ENCODE measurements at places on chromosomes 6 and 20.

- no peak for DNase-seq
Observed at GRCh38 chr20:24530131-24530680, 60.8 kb downstream of the SYNDIG1 start.

- DNase-seq, result no peak
Observed at GRCh38 chr6:162234631-162235030, 492.9 kb downstream of the PRKN start.

- DNase-seq, result no peak
Observed at GRCh38 chr20:1377341-1377871, 15.4 kb downstream of the FKBP1A start.

DNA sequence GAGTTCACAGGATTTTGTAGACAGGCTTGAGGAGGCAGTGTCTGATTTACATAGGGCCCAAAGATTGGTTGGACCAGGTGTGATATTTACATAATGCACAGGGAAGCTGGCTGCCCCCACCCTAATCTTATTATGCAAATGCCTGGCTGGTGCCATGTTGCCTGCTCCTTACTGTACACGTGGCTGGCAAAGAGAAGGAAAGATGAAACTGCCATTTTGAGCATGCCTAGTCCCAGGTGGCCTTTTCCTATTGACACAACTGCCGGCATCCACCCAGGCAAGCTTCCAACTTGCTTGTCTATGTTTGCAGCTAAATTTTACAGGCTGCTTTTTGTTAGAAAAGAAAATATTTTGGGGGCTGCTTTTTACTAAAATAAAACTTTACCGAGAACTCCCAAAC is 174.6 kb downstream of the LMBRD1 start:
- no peak for DNase-seq

DNA sequence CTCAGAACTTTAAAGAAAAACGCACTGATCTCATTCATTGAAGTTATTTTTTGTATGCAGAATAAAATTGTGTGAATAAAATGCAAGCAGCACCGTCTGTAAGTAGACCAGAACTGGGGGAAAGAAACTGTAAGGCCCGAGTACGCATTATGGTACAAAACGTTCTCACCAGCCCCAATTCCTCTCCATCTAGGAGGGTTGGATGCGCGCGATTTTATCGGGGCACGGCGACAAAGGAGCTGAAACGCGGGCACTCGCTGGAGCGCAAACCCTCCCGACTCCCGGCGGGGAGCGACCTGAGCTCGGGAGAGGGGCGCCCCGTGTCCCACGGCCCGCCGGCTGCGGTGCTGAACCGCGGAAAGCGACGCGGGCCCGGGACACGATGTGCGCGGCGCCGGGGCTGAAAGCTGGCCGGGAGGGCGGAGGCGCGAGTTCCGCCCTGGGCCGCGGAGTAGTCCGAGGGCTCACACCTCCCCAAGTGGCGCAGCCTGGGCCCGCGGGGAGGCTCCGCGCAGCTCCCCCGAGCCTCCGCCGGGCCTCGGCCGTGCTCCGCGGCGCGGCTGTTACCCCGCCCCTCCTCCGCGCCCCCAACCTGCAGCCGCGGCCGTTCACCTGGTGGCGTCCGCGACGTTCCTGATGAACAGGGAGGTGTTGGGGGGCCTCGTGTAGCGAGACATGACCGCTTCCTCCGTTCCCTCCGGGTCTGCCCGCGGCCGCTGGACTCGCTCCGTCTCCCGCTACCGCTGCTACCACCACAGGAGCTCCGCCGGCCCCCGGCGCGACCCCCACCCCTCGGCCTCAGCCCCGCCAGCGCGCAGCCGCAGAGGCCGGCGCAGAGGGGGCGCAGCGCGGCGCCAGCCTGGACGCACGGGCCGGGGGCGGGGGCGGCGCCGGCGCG is at the start of gene SRSF12:
SRSF12 (minus strand) TSS at position 861 of the 898 bp plus-strand sequence; CDS start at position 677, 184 bp downstream.
- peak; percentile 32 for DNase-seq

DNA sequence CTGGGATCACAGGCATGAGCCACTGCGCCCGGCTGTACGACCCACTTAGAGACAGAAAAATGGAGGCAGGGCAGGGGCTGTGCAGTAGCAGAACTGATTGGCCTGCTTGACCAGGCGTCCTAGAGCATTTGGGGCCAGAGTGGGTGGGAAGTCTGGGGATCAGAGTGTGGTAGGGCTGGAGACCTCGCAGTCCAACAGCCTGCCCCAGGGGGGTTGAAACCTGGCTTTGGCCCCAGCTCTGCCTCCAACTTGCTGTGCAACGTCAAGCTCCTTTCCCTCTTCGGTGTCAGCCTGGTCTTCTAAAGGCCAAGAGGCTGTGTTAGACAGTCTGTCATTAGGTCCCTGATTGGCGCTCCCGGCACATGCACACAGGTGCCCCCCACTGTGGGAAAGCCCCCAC is 15.3 kb upstream of the SPDEF start:
- no peak for DNase-seq

DNA sequence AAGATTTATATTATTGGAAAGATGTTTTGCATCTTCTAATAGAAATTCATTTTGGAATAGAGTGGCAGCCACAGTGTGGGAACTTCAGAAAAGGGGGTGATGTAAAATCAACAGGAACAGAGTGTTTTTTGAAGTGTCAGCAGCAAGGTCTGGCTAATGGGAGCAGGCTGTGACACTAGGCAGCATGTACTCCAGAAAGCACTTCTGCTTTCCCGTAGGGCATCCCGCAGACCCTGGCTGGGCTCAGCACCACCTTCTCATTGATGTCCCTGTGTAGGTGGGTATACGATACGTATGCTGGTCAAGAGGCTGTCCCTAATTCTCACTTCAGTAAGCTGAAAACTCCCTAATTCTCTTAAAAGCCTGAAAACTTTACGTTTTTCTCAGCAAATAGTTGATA is 74.7 kb downstream of the EYA4 start:
- DNase-seq, result no peak

GRCh38 chr6:154506991-154507898 is 3.2 kb downstream of the CNKSR3 start:
- DNase-seq, result no peak

GRCh38 chr6:12250383-12250770 is 39.8 kb upstream of the EDN1 start:
- no peak for DNase-seq

- no peak for DNase-seq
Observed at GRCh38 chr6:77450924-77451323, 12.4 kb downstream of the HTR1B start.

DNA sequence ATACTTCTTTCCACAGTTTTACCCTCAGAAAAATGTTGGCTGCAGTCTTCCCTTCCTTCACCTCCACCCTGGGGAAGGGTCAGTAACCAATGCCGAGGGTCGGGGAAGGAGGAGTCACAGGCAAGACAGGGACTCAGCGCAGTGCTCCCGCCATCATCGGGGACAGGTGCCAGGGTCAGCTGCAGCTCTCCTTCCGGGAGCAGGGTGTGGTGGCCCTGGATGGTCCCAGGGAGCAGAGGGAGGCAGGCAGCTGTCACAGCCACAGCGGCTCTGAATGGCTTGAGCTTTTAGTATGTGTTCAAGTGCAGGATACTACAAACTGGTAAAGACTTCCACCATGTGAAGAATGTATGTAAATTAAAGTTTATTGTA is 26.0 kb upstream of the PI16 start:
- no peak for DNase-seq

GRCh38 chr6:97275804-97276203 is 7.2 kb downstream of the MMS22L start:
- no peak for DNase-seq

DNA sequence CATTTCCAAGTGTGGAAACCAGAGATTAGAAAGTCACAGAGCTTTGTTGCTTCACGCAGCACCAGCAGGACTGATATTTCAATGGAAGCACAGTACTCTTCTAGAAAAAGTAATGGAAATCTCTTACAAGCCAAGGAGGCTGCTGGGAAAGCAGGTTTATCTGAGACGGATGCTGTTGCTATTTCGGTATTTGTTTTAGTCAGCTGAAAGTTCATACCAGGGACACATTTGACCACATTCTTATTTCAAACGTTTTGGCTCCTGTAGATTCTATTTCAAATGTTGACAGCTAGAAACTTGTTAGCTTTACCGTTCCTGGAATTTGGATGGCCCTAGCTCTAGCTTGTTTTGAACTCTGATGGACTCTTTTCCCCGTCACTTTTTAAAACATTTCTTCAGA is 3.7 kb upstream of the TMEM242 start:
- no peak for DNase-seq

DNA sequence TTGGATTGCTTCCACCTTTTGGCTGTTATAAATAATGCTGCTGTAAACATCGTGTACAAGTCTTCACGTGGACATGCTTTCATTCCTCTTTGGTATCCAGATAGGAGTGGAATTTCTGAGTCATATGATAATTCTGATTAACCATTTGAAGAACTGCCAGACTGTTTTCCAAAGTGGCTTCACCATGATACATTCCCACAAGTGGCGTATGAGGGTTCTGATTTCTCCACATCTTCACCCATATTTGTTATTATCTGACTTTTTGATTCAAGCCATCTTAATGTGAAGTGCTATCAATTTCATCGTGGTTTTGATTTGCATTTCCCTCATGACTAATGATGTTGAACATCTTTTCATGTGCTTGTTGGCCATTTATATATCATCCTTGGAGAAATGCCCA is 2.9 kb upstream of the SNRPB start:
- no peak for DNase-seq

GRCh38 chr6:35082046-35082732 is 59.0 kb downstream of the TCP11 start:
- no peak for DNase-seq

- DNase-seq, result no peak
Observed at GRCh38 chr6:137236581-137237355, 17.6 kb upstream of the IFNGR1 start.

- DNase-seq, result no peak
Observed at GRCh38 chr20:16410626-16411025, 162.6 kb downstream of the KIF16B start.

DNA sequence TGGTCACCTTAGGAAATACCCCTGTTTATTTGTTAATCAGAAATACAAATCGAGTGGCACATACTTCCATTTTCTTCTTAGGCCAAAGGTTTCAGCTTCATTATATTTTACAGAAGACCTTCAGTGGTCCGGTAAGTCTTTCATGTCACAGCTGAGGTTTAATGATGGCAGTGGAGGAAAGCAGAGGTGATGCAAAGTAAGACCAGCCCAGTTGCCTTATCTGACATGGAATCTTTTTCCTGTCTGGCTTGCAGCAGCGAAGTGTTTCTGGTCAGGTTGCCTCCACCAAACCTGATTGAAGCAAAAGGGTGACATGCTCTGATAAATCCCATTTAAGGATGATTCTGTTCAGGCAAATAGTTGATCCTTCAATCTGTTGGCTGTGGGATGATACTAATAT is 100.0 kb downstream of the PRDM1 start:
- DNase-seq, result peak; percentile 32

DNA sequence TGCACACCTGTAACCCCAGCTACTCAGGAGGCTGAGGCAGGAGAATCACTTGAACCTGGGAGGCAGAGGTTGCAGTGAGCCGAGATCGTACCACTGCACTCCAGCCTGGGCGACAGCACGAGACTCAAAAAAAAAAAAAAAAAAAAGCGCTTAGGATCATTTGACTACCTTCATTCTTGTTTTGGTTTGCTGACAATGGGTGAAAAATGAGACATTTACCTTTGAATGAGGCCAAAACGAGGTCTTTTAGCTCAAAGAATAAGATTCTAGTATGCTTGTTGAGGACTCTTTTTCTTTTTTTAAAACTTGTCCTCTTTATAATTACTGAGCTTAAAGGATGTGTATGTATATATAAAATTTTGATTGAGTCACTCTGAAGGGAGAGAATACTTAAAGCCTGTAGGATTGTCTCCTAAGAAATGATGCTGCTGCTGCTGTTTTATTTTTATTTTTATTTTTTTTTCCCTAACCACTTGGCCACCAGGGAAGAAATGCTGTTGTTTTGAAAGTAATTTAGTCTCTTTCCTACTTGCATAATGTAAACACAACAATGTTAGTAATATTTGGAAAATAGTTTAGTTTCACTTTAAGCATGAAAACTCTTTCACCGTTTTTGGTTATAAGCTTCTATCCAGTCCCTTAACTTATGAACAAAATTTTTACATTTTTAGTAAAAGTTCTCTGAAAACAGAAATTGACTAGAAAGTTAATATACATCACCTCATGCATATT is 7.9 kb downstream of the UBR2 start:
- no peak for DNase-seq

GRCh38 chr20:58544286-58544685 is 29.1 kb upstream of the APCDD1L start:
- no peak for DNase-seq

DNA sequence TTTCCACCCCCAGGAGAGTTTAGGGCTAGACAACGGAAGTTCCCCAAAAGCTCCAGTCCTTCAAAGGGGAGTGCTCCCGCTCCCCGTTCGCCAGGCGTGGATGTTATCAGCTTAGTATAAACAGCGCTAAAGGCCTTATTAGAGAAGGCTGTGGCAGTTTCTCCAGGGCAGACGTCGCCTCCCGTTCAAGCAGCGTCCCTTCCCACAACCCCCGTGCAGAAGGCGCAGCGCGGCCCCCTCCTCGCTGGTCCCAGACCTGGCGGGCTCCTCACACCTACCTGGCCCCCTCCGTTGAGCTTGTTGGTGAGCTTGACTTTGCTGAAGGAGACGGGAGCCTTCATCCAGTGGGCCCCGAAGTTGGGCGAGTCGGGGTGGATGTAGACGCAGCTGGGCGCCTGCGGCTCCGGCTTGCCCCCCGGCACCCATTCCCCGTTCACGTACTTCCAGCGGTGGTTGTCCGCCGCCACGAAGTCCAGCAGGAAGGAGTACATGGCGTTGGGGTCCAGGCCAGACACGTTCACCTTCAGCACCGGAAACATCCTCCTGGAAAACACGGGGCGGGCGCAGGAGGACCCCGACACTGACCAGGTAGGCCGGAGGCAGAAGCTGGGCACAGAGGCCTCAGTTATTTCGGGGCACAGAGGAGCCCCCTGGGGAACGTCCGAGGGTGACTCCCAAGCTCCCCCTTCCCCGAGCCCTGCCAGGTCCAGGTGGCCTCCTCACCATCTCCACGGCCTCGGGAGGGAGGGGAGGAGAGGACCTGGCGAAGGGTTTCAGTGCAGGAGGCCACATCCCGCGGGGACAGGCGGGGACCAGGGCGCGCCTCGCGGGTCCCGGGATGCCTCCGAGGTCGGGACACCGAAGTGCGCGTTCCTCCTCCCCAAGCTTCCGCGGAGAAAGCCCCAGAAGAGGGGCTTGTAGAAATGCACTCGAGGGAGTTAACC is 1.1 kb downstream of the TBXT start:
- no peak for DNase-seq

- peak; percentile 43 for DNase-seq
Observed at GRCh38 chr6:89122625-89123024, 4.8 kb upstream of the SRSF12 start.

GRCh38 chr20:10670501-10671220 is 3.1 kb downstream of the JAG1 start:
- no peak for DNase-seq

- DNase-seq, result no peak
Observed at GRCh38 chr20:57656252-57656820, 36.1 kb upstream of the ZBP1 start.

DNA sequence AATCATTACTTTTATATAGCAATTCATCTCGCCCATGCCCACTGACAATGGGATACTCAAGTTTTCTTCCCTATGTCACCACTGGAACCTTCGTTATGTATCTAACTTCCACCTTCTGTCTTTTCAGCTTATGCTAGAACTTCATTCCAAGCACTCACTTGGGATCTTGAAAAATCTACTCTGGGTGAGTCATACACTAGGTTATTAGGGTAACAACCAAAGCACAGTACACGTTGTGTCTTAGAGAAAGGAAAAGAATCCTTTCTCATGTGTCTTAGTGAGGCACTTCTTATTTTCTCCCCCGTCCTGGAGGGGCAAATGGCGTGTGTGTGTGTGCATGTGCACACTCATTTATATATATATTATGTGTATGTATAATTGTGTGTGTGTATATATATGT is 18.3 kb upstream of the FAM162B start:
- DNase-seq, result no peak
